ENCODE measurements at places on chromosomes 5 and 9.
A peak's percentile ranks its signal among the peaks of the same experiment; 100 is the strongest.

DNA sequence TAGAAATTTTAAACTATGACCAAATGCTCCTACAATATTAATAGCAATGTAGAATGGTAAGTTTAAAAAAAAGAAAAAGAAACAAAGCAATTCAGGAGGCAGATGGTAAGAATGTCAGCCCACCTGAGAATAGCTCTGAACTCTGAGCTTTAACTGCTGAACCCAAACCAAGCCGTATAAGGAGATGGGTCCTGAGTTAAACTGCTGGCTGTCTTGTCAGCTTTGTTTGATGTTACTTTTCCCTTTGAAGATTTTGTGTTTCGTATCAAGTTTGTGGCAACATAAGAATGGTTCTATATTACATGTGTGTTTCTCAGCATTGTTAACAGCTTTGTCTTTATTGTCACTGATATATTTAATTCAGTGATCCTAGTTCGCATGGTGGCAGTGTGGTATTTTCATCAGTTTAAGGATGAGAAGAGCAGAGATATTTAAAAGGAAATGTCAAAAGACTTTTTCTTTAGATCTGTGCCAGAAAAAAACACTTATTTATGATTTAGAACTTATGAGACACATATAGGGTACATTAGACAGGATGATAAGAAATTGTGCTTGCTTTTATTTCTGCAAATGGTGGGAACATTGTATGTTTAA lies 390.1 kb downstream of the CCDC171 start:
- DNase-seq, result no peak

DNA sequence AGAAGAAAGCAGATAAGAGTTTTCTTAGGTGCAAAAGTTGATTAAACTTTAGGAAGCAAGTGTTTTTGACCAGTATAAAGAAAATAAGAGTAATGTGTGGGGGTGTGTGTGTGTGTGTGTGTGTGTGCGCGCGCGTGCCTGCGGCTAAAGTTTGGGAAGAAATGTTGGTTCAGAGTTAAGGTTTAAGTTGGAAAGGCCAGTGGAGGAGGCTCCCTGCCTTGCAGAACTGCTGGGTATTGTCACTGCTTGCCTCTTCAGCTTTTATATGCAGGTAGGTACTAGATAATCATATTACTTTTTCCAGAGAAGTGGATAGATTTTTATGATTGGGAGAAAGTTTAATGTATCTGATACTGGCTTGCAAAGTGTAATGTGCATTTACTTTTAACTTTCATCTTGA lies 2.0 kb downstream of the PIK3R1 start:
- DNase-seq, result no peak

GRCh38 chr9:37456817-37457216 lies 8.4 kb downstream of the ZBTB5 start:
- no peak for DNase-seq

- no peak for DNase-seq
Measured at GRCh38 chr5:115179394-115180164, 9.9 kb upstream of the TRIM36 start.

- no peak for DNase-seq
Measured at GRCh38 chr9:70574151-70574837, 159.8 kb upstream of the KLF9 start.

- no peak for DNase-seq
Measured at GRCh38 chr5:137688210-137688840, 47.6 kb downstream of the KLHL3 start.

DNA sequence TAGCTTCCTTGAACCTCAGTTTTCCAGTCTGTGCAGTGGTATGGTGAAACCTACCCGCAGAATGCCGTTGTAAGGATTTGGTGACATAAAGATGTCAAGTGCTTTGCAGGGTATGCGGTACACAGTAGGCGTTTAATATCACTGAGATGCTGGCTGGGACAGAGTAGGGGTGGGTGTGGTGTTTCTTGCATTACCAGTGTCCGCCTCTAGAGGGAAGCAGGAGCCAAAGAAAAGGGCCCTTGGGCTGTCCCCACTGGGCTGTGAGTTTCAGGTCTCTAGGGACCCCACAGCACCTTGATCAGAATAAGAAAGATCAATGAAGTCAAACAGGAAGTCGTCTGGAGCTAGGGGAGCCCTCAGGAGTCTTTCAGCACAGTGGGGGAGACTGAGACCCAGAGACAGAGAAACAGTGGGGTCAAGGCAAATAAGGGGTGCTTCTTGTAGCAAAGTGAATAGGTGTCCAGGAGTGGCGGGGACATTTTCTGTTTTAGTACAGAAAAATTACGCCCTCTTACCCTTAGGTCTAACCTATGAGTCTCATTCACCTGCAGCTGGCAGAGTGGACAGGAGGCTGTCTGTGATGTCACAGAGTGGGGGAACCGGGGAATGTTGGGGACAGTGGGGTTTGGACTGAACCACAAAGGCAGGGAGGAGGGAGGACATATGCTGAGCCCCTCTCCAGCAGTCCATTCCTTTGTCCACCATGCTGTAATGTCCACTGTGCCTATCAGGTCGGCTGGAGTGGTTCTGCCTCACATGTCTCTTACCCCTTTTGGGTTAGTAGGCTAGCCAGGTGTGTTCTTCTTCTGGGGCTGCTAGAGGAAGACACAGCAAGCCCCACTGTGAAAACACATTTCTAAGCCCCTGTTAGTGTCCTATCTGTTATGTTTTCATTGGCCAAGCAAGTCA lies 4.7 kb upstream of the TEX53 start:
- peak; percentile 62 for DNase-seq

GRCh38 chr5:116504593-116505166 lies 69.9 kb downstream of the SEMA6A start:
- DNase-seq, result no peak

DNA sequence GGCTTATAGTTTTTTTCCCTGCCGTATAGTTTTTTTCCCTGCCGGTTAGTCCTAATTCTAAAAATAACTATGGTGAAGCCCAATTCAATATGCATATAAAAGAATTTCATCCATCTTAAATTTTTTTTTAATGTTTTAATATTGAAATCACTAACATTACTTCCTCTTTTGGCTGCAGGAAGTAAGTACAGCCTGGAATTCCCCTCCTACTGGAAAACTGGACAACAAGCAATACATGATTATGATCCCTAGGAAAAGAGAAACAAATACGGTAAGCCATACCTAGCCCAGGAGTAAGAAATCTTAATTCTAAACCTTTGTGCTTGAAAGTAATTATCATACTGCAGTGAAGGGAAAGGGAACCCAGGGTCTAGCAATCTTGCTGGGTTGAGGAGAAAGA lies 119.0 kb downstream of the NR3C1 start:
- no peak for DNase-seq

DNA sequence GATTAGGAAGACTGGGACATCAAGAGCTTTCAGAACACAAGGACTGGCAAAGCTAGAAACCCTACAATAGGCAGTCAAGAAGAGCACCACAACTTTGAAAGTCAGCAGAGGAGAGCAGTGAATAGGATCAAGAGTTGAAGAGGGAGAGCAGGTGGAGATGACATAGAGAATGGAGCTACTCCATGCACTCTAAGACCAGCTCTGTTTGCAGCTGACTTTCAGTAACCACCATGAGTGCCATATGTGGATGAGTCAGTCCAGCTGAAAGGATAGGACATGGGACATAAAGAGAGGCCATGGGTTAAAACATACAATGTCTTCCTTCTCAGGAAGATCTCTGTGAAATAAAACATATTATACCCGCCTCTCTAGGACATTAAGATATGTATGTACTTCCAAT lies 289.1 kb upstream of the KLF4 start:
- DNase-seq, result no peak

GRCh38 chr5:161660806-161661205 lies 24.7 kb upstream of the GABRA6 start:
- DNase-seq, result no peak

Measured in CD4-positive, alpha-beta T cell treated with Interleukin-21 for 1 hour (primary cell).